C1 segment of cervical spinal cord (tissue), 14 donors: ENCODE measurements at places on chromosomes 12 and 14.

DNA sequence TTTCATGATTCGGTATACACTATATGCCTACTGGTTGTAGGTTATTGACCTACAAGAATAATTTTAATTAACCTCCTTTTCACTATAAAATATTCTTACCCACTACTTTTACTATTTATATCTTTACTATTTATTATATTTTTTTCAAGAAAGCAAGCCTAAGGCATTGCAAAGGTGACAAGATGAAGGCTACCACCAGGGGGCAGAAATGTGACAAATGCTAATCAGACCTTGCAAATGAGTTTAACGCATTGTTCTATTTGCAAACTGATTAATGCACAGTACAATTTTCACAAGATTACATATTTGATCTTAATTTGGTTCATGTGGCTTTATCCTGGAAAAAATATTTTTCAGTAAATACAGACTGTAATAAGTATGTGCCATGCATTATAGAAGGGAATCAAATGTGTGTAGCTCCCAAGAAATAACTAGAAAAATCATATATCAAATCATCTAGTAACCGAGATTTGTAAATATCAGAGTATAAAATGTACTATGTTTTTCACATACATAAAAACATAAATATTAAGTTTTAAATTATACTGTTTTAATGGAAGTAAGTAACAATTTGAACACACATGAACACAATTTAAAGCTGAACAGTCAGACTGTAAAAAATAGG, 107.0 kb downstream of the ADAMTS20 start:
- DNase-seq, result no peak

DNA sequence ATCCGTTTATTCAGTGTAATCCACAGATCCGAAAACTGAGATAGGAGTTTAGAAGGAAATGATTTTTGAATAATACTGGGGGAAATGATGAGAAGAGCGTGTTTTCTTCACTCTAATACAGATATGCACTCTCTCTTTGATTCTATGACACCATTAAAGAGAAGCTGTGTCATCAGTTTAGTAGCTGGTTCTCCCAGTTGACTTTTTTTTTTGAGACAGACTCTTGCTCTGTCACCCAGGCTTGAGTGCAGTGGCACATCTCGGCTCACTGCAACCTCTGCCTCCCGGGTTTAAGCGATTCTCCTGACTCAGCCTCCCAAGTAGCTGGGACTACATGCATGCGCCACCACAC, 48.4 kb upstream of the EML1 start:
- no peak for DNase-seq

- no peak for DNase-seq
Observed at GRCh38 chr14:76314521-76315034, 61.4 kb upstream of the ESRRB start.

GRCh38 chr14:59013672-59014298, 174.7 kb upstream of the DAAM1 start:
- DNase-seq, result no peak

DNA sequence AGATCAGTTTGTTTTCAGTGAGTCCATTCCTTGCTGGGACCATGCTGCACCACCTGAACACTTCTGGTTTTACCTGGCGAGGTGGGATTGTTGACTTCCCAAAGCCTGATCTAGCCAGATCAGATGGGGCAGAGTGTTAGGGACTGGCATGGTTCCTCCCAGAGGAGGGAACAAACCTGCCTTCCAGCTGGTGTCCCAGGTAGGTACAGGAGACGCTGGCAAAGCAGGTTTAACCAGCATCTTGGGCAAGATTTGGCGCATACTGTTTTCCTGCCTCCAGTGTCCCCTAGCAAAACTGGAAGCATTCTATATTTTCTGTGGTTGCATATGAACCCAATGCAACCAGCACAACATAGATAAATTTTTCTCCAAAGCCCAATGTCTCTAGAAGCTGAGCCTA, 14.6 kb upstream of the FOS start:
- no peak for DNase-seq

DNA sequence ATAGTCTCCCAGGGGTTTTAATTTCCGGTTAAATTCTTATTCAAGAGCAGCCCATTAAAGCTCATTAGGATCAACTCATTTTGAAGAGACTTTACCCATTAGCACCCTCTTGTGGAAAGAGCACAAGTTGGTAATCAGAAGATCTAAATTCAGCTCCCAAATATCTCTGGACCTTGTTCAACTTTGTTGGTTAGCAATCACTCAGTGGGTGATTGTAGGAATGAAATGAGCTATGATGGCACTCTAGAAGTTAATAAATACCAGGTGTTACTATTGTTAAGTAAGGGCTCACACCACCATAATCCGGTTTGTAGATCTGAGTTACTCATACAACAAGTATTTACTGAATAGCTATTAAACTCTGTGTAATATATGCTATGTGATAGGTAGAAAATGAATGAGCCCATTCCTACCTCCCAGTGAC, 42.9 kb downstream of the TRIP11 start:
- DNase-seq, result no peak

DNA sequence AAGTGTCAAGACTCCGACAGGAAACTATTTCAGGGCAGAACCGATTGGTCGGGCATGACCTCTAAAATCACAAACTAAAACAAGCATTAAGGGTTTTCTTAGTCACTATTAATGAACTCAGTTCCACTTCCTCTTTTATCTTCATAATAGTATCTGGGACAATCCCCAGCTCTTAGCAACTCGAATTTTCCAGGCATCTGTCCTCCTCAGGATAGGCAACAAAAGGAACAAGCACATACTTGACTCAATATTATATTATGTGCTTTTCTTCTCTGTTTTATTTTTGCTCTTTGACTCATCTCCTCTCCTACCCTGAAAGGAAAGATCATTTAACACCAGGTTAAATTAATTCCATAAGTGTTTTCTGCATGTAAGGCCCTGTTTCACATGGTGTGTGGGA, 638.3 kb upstream of the TBX3 start:
- no peak for DNase-seq

- no peak for DNase-seq
Observed at GRCh38 chr12:12197128-12197527, 69.7 kb downstream of the LRP6 start.

DNA sequence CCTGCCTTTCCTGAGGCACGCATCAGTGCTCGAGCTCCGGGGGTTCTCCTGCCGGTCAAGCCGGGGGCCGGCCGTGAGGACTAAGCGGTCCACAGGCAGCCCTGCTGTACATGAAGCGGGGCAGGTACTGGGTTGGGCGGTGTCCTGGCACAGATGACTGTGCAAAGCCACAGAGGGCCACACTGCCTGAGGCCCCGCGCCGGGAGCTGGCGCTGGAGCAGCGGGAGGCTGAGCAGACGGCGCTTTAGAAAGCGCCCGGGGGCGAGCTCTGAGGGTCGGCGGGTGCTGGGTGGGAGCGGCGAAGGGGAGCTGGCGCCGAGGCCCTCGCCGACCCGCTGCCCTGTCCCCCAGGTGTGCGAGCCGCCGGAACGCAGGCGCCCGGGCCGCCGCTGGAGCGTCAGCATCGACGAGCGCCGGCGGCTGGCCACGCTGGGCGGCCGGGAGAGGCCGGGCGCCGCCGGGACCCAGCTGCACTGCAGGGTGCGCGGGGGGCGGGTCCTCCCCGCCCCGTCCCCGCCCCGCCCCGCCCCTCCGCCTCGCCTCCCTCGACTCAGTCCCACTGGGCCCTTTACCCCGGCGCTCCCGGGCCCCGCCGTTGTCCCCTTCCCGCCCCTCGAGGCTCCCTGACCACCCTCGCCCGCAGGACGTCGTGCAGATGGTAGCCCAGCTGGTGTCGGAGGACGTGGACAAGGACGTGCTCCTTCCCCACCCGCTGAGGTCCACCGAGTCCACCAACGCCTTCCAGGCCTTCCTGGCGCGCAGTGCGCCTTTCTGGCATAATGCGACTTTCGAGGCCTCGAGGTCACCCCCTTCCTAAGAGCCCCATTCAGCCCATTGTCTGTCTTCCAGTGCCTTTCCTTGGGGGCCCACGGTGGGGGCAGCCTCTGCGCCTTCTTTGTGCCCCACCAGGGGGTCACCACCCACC, 8.3 kb upstream of the MTA1 start:
- DNase-seq, result no peak

DNA sequence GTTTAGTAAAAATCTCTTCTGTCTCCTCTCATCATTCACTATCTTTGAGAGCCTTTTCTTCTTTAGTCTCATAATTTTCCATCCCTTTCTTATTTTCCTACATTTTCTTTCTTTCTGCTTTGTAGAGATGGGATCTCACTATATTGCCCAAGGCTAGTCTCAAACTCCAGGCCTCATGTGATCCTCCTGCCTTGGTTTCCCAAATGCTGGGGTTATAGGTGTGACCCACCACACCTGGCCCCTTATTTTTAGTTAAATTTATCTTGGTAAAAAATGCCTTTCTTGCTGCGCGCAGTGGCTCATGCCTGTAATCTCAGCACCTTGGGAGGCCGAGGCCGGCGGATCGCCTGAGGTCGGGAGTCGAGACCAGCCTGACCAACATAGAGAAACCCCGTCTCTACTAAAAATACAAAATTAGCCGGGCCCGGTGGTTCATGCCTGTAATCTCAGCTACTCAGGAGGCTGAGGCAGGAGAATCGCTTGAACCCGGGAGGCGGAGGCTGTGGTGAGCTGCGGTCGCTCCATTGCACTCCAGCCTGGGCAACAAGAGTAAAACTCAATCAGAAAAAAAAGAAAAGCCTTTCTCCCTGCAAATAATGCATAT, 996 bp downstream of the SLC2A3 start:
- DNase-seq, result no peak

DNA sequence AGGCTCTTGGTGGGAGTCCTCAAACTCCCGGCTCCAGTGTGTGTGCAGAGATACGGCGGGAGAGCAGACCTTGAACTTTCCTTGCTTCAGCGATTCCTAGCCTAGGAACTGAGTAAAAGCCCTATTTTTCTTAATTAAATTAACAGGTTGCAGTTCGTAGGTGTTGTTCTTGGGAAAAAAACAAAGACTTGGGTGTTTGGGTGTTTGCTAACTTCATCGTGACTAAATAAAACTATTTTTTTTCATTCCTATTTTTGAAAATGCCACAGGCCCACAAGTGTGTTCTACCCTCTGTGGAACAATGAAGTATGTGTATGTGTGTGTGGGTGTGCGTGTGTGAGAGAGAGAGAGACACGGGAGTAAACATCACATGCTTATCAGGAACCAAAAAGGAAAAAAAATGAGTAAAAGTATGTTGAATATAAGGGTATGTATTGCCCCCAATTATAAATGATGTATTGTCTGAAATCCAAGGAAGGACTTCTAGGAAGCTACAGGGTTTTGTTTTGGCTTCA, 651 bp downstream of the TMEM117 start:
- no peak for DNase-seq

- no peak for DNase-seq
Observed at GRCh38 chr12:128178966-128179365, 88.0 kb upstream of the TMEM132C start.

DNA sequence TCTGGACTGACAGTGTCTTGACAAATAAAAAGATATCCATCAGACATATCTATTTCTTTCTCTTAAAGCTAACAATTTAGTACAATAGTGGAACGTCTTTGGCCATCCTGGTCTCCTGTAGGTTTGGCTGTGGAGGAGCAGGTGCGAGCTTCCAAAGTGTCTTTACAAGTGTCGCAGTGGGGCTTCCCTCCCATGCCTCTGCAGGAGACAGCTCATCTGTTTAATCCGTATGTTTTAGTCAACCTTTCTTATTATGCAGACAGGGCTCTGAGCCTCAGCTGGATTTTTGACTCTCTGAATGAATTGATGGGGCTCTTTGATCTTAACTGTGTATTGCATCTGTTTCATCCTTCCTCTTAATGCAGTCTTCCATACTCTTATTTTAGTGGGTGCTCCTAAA, 57.5 kb downstream of the RMST start:
- no peak for DNase-seq

DNA sequence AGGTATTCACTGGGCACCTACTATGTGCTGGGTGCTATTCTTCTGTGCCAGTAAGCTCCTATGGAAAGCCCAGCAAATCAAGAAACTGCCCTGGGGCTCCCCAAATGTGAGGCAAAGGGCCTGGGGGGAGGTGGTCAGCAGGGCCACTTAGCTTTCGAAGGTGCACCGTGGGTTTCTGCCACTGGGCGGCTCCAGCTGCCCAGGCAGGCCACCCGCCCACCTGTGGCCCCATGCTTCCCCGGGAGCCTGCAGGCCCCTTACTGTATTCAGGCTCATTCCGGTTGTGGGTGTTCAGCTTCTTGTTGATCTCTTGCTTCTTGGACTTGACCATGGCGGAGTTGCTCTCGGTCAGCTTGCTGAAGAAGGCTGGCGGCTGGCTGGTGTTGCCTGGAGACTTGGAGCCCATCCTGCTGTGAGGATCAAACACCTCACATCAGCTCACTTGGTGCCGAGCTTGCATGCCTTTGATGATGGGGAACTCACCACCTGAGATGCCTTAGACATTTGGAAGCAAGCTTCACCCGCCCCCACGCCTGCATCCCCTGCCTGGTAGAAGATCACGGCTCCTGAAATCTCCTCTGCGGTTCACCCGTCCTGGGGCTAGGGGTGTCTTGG, 37.3 kb downstream of the RFLNA start:
- no peak for DNase-seq

- no peak for DNase-seq
Observed at GRCh38 chr14:22491683-22492621, 97.1 kb downstream of the DAD1 start.

DNA sequence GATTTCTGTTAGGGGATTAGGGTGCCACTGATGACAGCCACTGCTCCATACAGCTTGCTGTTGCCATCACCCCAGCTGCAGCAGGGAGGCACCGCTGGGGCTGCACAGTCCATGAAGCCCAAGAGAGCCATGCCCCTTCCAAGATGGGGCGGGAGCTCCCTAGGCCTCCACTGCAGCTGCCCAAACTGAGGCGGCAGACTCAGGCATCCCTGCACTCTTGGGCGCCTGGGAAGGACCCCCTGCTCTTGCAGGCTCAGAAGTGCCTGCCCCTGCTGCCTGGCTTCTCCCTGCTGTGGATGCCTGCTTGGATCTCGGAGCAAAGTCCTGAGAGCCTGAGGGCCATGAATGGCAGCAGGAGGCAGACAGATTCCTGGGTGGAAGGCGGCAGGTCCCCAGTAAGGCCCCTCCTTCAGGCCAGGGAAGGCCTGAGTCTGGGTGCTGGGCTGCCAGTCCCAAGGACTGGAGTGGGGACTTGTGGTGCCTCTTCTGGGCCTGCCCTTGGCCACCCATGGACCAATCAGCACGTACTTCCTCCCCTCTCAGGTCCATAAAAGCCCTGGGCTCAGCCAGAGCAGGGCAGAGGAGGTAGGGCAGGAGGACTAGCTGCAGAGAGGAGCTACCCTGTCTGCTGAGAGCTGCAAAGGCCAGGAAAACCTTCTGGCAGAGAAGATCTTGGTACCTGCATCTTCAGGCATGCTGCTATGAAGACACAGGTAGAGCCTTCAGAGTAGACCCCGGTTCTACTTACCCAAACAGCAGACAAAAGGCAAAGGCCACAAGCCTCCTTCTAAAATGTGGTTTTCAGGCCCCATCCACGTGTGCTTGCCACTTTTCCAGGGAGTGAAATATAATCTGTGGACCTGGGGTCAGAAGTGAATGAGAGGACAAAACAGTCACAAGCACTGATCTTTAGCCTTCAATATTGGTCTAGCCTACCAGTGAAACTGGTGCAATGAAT, 30.0 kb upstream of the STK38L start:
- no peak for DNase-seq

GRCh38 chr12:93335603-93336162, 42.0 kb upstream of the NUDT4 start:
- DNase-seq, result no peak
